ENCODE measurements at places on chromosomes 11 and 22.

GRCh38 chr11:72002841-72003775, 4.4 kb downstream of the IL18BP start:
- DNase-seq, result no peak

DNA sequence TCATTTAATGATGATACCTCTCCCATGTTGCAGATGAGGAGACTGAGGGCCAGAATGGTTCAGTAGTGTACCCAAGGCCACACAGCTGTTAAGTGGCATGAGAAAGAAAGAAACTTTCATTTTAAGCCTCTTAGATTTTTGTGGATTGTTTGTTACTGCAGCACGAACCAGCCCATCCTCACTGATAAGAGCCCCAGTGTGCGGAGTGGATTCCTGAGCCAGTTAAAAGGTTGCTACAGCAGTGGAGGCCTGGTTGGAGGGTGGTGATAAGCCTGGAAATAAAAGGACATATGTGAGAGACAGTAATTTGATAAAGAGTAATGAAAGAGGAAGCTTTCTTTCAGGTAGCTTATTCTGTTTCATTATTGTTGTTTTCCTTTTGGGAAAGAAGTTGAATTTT, 89.0 kb downstream of the ATXN10 start:
- DNase-seq, result no peak

GRCh38 chr22:21032037-21032867, at the start of gene SLC7A4:
Gene SLC7A4, minus strand, starts transcription at chr22:21032561. Its CDS starts 749 bp downstream, at chr22:21031812.
- no peak for DNase-seq

DNA sequence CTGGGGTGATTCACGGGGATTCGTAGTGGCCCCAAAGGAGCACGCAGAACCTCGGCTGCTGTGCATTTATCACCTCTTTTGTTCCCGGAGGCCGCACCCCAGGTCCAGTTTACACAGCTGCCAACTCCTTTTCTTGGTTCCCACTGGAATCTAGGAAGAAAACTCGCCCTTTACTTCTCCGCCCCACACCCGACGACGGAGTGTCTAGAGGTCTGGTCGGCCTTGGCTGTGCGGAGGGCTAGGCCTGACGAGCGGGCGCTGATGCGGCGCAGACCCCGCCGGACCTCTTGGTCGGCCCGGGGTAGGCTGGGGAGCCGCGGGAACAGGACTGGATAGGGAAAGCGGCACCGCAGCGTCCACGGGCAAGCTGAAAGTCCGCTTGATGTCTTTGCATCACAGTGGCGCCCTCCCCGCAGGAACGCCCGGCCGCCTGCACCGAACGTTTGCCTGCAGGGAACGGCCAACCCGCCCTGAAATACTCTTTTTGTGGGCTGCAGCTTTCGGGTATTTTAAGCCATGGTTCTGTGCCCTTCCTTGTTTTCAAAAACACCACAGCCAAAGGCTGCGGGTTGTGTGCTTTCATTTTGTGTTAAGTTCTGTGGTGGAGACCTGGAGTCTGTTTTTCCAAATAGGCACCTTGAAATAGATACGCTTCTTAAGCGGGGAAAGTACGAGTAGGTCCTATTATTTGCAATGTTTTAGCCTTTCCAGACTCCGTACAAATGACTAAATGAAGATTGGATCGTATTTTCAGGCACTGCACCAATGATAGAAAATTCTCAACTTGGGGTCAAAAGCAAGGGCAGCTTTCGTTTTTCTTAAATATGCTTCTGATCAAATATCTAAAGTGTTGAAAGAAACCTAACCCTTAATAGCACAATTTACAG, 829 bp upstream of the ZBED5 start:
- peak; percentile 6 for DNase-seq

GRCh38 chr22:43976861-43977795, 21.9 kb downstream of the SAMM50 start:
- DNase-seq, result no peak

- DNase-seq, result no peak
Observed at GRCh38 chr22:20060700-20061480, 19.2 kb upstream of the DGCR8 start.

- DNase-seq, result no peak
Observed at GRCh38 chr11:74138021-74138420, 32.8 kb downstream of the C2CD3 start.

DNA sequence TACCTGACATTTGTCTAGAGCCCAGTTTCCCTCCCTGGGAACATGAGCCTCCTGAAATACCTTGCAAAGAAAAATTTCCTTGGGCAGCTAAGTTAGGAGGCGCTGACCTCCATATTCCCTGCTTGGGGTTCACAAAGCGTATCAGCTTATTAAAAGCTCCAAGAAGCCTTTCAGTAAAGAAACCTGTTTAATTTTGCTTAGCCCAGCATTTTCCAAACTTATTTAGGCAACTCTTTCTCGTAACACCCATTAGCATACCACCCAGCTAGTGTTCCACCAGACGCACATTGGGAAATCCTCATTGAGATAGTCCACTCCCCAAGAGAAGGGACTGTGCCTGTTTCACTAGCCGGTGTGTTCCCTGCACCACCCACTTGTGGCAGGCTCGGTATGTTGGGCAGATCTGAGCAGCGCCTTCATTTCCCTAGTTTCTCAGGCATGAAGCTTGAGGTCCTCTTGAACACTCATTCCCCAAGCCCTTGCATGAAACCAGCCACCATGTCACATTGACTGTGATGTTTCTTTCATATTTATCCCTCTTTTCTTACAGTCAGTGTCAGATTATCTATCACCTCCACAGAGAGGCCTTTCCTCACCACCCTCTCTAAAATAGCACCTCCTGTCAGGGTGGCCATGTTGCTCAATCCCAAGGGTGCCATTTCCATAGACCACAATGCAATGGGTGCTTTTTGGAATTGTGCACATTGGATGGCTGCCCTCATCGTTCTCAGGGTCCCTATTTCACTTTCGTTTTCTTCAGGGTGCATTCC, 12.5 kb upstream of the ELF5 start:
- no peak for DNase-seq

GRCh38 chr11:131204282-131204681, 166.1 kb upstream of the NTM start:
- DNase-seq, result no peak

GRCh38 chr11:119626871-119627270, 102.1 kb downstream of the NECTIN1 start:
- DNase-seq, result no peak

DNA sequence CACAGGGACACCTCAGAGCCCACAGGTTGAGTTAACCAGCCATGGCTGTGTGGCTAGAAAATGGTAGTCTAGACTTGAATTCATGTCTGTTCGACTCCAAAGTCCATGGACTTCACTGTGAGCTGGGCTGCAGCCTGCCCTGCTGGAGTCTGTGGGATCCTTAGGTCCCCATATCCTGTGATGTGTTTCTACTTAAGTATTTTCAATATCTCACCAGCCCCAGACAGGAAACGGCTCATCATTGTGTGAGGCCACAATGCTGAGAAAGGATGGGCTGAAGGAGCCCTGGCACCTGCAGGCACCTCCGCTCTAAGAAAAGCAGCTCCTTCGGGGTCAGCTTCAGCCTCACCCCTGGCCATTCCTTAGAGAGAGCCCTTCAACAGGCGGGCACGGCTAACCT, 93.1 kb downstream of the NAT10 start:
- DNase-seq, result no peak

GRCh38 chr22:20783844-20784723, 10.2 kb downstream of the SERPIND1 start:
- no peak for DNase-seq

- no peak for DNase-seq
Observed at GRCh38 chr11:96317571-96317970, 25.4 kb downstream of the MAML2 start.

GRCh38 chr11:11297578-11297977, 55.5 kb downstream of the CSNK2A3 start:
- no peak for DNase-seq

GRCh38 chr11:59943997-59944714, 5.9 kb downstream of the OOSP1 start:
- DNase-seq, result no peak

GRCh38 chr11:75097173-75097557, 489 bp upstream of the OR2AT4 start:
- no peak for DNase-seq

- no peak for DNase-seq
Observed at GRCh38 chr11:123190518-123190917, 4.5 kb downstream of the CLMP start.

GRCh38 chr11:3666023-3666530, 5.1 kb downstream of the CHRNA10 start:
- DNase-seq, result no peak

DNA sequence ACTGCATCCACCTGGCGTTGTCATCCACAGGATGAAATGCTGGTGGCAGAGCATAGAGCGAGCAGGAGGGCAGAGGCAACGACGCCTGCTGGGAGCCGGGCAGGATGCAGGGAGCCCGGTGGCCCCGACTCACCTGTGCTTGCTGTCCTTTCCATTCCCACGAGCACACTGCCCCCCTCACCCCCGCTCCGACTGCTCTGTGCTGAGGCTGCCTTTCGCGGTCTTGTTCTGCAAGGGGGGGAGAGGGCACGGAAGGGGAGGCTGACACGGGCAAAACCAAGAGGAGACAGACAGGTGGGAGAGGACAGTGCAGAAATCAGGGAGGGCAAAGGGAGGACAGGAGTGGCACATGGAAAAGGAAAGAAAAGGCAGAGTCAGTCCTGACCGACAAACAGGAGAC, 37.9 kb upstream of the CYP2D6 start:
- DNase-seq, result no peak

DNA sequence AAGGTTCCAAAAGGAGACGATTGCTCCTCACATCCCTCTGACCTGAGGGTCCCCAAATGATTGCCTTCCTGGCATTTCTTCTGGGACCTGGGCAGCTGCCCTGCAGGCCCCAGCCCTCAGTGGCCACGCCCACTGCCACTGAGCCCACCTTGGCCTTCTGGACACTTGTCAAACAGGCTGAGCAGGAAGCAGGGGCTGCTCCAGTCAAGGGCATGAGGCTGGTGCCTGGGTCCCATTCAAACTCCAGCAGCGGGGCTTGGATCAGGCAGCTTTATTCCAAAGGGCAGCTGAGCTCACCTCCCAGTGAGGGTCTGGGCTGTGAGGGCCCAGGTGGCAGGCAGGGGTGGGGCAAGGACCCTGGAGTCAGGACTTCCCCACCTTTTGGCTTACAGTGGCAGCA, 13.6 kb downstream of the KCTD17 start:
- DNase-seq, result no peak

GRCh38 chr11:114880442-114880841, 202.1 kb downstream of the NXPE2 start:
- no peak for DNase-seq

DNA sequence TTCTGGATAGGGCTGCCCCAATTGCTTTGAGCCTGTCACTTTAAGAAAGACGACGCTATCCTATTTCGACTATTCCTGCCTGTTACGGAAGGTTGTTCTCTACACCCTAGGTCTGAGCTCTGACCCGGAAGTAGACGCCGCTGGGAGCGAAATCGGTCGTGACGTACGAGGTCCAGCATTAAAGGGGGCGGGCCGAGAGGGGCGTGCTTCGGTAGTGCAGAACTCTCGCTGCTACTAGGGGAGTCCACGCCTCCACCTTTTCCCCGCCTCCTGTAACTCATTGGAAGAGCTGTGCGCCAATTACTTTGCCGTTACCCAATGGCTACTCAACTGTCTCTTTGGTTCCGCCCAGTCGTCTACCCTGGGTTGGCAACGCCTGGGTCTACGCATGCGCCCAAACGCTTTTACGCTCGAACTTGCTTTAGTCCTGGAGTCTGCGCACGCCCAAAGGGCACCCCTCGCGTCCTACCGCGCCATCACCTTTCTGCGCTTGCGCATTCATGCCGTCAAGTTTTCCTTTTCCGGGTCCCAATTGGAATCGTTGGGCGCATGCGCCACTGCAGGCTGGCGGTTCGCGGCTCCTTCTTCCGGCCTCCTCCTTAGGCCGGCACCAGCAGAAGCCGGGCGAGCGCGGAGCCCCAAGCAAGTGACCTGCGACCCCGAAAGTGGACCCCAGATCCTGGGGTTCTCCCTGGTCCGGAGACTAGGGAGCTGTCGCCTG, at the start of gene PCNX3:
PCNX3 (plus strand) TSS at position 548 of the 721 bp plus-strand sequence. CDS start 536 bp downstream, outside the sequence.
- peak; percentile 100 for DNase-seq

DNA sequence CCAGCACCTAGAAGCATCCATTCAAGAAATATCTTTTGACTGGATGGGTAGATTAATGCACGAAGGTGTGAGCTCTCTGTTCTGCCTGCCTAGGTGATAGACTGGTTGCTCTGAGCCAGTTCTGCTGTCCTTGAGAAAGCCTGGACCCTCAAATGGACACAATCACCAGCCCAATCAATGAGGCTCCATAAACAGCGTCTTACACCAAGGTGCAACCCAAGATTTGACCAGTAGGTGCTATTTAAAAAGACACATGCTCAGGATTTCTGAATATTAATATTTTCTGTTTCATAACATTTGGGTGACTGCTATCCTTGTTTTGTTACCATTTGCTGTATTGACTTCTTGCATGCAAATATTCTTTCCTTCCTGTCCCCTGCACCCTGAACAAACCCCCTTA, 39.0 kb downstream of the PAMR1 start:
- no peak for DNase-seq

DNA sequence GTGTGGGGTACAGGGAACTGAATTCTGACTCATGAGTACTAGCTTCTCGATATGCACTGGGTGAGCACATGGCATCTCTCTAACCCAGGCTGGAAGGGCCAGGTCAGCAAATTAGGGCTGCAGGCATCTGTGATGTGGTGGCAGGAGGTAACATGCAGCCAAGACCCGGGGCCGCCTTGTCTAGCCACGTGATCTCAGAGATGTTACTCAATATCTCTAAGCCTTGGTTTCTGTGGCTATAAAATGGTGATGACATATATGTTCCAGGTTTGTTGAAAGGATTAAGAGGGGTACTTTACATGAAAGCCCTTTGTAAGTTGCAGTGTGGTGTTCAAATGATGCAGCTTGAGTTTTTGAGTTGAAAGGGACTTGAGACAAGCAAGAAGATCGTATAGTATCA, 3.2 kb downstream of the ST14 start:
- no peak for DNase-seq

- no peak for DNase-seq
Observed at GRCh38 chr11:15493921-15494620, 379.3 kb downstream of the INSC start.

GRCh38 chr11:73176874-73177155, 34.7 kb upstream of the FCHSD2 start:
- no peak for DNase-seq

DNA sequence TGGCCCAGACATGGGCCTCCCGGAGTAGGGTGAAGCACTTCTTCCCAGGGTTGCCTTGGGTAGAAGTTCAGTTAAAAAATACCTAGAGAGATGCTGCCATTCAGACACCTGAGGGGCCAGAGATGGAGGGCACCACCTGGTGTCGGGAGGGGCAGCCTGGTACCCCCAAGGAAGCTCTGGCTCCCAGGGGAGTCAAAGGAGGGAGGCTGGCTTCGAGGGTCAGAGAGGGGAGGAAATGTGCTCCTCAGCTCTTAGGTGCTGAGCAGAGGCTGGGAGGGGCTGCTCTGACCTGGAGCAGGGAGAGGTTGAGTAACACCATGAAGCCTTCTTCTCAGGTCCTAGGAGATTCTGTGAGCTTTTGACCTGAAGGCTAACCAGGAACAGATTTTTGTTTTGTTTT, 1.1 kb downstream of the USP35 start:
- DNase-seq, result no peak

DNA sequence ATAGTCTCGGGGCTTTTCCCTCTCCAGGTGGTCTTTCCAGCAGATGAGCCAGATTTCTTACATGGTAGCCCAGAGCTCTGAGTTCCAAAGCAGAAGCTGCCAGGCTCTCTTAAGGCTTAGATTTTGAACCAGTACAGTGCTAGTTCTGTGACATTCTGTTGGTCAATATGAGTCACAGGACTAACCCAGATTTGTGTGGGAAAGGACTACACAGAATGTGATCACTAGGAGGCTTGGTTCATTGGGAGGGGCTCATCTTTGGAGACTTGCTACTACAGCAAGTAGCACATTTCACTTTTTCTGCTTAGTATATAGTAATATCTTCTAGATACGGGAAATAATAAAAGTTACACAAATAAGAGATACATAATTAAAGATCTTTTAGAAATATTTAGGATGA, 24.1 kb downstream of the RNF214 start:
- DNase-seq, result no peak
